SK-N-DZ (cell line): ENCODE measurements at places on chromosomes 4 and X.

- DNase-seq: no peak
Measured at GRCh38 chr4:23733476-23733875, 156.4 kb downstream of the PPARGC1A start.

GRCh38 chrX:68060506-68061205 is 372.6 kb downstream of the OPHN1 start:
- DNase-seq: no peak

DNA sequence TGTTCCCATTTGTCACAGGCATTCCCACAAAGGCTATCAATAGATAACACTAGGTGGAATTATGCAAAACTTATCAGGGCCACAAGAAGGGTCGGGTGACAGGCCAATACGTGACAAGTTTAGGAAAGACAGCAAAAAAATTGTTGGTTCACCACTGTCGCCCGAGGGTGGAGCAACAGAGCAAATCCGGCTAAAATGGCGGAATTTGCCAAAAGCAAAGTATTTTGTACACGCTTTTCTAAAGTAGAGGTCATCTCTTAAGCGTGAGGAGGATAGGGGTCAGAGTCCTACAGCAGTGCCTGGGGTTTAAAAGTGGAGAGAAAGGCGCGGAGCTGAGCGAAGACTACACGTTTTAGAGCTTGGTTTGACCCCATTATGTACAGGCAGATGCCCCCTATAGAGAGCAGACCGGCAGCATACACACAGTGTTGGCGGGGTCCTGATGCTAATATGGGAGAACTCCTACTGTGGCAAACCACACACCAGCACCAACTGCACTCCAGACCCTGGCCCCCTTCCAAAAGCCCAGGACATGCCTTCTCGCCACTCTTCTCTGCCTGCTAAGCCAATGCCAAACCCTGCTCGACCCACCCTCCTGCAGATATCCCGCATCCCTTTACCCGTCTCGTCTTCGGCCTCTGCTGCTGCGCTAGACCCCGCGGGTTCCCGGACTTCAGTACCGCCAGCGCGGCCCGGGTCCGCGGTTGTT is 733 bp downstream of the CCNA2 start:
- peak; percentile 27 for DNase-seq

DNA sequence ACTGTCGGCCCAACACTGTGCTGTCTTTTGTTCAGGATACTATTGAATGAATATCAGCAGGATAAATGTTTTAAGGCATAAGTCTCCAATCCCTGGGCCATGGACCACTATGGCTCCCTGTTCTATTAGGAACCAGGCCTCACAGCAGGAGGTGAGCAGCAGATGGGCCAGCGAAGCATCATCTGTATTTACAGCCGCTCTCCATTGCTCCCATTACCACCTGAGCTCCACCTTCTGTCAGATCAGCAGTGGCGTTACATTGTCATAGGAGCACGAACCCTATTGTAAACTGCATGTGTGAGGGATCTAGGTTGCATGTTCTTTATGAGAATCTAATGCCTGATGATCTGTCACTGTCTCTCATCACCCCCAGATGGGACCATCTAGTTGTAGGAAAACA is 3.7 kb upstream of the APLN start:
- no peak for DNase-seq

GRCh38 chr4:107392380-107392779 is 327.7 kb downstream of the PAPSS1 start:
- no peak for DNase-seq

DNA sequence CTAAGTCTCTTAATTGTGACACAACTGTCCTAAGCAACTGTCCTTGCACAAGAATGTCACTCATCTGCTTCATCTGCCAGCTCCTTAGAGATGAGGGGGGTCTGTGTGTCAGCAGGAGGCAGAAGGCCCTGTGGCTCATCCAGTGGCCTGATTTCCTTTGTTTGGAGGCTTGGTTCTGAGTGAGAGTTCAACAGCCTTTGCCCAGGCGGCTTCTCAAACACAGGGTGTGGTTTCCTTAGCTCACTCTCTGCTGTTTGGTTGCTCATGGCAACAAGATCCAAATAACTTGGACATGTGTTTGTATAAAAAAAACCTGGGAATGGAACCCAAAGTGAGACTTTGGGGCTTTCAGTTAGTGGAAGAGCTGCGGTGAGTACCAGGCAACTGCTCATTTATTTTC is 46.6 kb downstream of the MAP7D3 start:
- DNase-seq: no peak

- no peak for DNase-seq
Measured at GRCh38 chrX:100643956-100644860, at the start of gene SRPX2. SRPX2 (plus strand) TSS chrX:100644199; CDS start chrX:100646323, 2,124 bp downstream.

DNA sequence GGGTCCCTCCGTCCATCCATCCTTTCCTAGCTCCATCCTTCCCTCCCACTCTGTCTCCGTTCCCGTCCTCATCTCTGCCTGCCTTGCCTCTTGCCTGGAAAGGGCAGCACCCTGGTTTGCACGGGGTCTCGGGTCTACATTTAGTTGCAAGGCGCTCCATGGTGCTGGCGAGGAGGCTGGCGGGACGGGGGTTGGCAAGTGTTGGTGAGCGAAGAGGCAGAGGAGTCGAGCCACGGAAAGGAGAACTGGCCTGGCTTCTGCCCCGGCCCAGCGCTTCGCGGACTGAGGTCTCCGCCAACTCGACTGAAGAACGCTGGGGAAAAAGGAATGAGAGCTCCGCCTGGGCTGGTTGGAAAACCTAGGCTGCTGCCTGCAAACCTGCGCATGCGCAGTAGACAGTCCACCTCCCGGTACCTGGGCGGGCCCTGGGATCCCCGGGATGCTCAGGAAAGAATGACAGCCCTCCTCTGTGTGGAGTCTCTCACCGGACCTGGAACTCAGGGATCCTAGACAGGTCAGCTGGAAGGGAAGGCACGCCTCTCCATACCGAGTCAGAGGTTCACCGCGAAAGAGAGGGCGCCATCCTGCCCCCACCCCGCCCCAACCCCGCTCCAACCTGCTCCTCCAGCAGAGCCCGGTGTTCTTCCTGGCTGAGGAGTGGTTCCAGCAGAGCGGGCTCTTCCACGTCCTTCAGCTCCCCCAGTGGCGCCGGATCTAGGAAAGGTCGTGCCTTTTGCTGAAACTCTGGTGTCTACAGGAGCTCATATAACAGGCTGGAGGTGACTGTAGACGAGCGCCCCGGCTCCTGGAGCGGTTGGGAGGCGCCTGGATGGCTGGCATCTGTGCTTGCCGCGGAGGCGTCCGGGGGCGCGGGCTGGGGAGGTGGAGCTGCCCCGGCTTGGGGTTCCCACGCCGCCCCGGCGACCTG is 6.0 kb downstream of the FRG2 start:
- DNase-seq: peak; percentile 81

DNA sequence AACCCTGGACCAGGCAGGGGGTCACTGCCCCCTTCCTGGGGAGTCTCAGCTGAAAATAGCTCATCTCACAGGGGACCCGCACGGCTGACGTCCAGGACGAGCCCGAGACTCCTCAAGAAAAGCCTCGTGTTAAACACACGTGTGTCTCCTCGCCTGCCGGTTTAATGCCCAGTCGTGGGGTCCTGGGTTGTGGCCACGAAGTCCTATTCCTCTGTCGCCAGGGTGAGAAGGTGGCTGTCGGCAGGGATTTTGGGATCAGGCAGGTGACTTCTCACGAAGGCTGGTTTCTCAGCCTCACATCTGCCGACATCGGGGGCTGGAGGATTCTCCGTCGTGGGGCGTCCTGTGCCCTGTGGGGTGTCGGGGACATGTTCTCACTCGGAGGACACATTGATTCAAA is 44.3 kb upstream of the PPP2R3B start:
- no peak for DNase-seq

DNA sequence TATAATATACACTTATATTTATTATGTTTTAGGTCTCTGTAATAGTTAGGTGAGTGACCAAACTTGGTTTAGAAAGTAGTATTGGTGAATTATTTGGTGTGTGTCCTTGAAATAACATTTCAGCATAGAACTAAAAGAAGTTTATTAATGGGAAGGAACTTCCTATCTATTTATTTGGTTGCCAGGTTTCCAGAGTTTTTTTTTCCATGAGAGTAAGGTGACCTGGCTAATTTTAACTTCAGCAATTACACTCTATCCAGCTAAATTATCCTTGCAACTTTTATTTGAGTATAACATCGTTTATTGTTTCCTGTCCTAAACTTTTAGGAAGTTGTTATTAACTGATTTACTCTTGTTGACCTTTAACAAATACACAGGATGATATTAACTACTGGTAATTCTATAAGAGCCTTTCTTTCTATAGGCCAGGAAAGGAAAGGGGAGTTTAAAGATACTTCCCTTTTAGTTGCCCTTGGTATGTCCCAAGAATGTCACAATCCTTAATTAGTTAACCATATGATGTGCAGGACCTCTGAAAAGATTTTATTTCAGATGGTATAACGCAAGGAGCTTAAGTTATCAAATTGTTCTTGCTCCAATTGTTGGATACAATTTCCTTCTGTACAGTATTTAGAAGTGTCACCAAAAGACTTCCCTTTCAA is 18.9 kb downstream of the PRDM8 start:
- DNase-seq: no peak

GRCh38 chrX:68568136-68568535 is 69.3 kb downstream of the YIPF6 start:
- no peak for DNase-seq

- DNase-seq: no peak
Measured at GRCh38 chr4:174152717-174153466, 130.6 kb downstream of the FBXO8 start.

DNA sequence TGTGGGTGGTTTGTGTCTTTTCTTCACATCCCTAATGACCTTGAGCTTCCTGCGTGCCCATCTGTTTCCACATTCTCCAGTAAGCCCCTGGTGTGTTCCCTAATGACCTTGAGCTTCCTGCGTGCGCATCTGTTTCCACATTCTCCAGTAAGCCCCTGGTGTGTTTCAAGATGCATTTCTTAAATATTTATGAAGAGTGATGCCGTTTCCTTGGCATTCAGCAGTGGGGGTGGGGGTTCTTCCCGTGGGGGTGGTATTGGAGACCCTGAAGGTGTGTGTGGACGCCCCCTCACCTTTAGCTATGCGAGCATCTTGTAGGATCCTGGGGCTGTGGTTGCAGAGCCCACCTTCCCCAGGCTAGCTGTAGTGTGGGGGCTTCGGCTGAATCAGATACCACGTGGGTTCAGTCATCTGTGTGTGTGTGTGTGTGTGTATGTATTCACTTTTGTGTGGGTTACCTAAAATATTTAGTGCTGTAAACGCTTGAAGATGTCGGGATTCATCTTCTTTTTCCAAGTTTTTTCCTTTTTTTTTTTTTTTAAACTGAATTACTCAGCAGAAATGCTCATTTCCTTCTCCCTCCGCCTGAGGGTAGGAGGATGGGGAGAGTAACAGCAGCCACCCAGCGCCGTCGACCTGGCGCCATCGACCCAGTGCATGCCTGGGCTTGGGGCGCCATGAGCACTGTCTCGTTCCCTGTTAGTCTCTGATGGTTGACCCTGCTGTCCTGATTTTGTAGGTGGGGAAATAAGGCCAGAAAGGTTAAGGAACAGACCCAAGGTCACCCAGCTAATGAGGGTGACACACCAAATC is 9.9 kb downstream of the NSG1 start:
- no peak for DNase-seq

DNA sequence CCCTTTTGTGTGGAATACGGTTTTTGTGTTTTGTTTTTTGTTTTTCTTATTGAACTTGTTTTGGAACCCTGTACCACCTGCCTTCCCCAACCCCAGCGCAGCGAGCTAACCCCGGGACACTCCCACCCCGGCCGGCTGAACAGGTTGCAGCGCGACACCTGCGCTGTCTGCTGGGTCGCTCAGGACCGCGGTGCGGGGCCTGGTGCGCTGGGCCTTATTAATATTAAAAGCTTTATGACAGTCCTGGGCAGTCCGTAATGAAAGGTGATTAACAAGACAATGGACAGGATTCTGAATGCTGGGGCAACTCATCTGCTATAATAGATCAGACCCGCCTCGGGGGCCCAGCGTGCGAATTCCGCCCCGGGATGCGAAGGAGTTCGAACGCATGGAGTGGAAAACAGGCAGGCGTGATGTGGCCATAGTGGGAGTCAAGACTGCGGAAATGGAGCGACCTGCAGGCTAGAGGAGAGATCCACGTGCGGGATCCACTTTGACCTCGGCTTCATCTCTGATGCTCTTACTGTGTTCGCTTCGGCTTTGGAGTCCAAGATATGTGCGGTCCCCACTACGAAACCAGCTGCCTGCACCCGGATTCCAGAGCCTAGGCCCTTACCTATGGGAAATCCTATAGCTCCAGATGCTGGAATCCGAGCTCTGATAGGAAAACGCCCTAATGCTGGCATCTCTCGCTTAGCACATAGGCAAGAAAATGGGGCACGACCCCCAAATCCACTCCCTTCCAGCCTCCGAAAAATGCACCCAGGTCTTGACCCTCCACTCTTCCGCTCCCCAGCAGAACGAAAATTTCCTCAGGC is 69.0 kb upstream of the TMEM33 start:
- no peak for DNase-seq

DNA sequence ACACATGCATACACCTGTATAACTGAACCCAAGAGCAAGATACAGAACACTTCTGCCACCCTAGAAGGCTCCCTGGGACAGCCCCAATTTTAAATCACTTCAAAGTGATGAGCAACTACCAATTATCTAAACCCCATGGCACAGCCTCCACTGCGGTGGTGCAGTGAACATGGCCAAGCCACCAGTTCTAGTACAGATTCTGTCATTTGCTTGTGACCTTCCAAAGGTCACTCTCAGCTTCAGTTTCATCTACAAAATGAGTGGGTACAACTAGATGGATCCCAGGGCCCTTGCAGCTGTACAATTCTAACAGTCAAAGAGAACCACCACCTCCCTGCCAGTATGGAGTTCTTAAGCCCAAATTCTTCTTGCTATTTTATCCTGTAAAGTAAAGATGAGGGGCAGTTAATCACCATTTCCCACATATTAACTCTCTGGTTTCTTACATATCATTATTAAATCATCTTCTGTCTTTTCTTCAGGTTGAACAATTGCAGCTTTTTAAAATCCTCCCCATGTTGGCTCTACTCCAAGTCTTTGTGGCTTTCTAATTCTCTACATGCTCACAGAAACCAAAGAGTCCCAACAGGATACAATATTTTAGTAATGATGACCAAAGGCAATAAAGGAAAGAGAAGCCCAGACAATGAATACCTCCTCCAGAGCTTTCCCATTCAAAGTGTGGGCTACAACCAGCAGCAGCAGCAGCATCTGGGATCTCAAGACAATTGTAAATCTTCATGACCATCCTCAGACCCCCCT is 39.0 kb upstream of the GPM6B start:
- no peak for DNase-seq

GRCh38 chr4:48432017-48432416 is 51.1 kb upstream of the SLC10A4 start:
- no peak for DNase-seq

DNA sequence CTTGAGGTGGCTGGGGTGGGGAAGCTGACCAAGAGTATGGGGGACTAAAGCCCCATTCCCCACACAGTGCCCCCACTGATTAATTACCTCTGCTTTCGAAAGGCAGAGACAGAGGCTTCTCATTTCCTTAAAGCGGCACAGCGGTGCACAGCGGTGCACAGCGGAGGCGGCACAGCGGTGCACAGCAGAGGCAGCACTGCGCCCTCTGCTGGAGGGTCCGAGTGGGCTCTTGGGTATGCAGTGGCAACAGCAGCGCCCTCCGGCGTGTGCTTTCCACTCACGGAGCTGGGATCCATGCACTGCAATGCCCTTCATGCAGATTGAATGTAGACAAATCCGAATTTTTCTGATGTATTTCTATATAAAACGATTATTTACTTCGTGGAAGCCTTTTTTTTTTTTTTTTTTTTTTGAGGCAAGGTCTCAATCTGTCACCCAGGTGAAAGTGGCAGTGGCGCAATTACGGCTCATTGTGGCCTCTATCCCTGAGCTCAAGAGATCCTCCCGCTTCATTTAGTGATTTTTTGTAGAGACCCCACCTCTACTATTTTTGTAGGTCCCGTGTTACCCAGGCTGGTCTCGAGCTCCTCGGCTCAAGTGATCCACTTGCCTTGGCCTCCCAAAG is 19.7 kb upstream of the PRPS2 start:
- no peak for DNase-seq

GRCh38 chr4:13615161-13615560 is 12.4 kb downstream of the BOD1L1 start:
- DNase-seq: no peak
